ENCODE measurements at places on chromosomes 5 and 9. TPM values are rescaled to one million over a fixed set of nuclear protein-coding genes. Genes with fewer than 3 reads are reported as not detected.

The ARRDC3 gene
- 11.4 TPM for total RNA-seq

The RPP25L gene
- total RNA-seq = 7.6 TPM

- H3K4me3 ChIP-seq = no peak overlapping the region
- no peak overlapping the region for H3K27ac ChIP-seq
- no peak for DNase-seq
- H3K27me3 ChIP-seq = no peaks in the 10 kb centered on the region
- H3K4me1 ChIP-seq = no peaks in the 10 kb centered on the region
Measured at GRCh38 chr5:160979385-160979784, 127.4 kb upstream of the ATP10B start.

DNA sequence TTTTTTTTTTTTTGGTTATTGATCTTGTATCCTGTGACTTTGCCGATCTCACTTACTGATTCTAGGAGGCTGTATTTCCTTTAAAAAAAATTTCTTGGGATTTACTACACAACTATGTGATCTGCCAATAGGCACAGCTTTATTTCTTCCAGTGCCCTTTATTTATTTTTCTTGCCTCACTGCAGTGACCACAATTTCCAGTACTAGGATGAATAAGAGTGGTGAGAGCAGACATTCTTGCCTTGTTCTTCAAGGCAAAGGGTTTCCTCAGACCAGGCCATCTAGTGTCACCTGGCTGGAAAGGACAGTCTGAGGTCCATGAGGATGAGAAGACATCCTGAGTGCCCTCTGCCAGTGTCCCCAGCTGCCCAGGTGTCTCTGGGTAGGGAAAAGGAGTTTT, 265.4 kb downstream of the SPOCK1 start:
- no peaks in the 10 kb centered on the region for H3K36me3 ChIP-seq
- DNase-seq = no peak
- no peak overlapping the region for H3K4me3 ChIP-seq
- H3K4me1 ChIP-seq = no peaks in the 10 kb centered on the region

DNA sequence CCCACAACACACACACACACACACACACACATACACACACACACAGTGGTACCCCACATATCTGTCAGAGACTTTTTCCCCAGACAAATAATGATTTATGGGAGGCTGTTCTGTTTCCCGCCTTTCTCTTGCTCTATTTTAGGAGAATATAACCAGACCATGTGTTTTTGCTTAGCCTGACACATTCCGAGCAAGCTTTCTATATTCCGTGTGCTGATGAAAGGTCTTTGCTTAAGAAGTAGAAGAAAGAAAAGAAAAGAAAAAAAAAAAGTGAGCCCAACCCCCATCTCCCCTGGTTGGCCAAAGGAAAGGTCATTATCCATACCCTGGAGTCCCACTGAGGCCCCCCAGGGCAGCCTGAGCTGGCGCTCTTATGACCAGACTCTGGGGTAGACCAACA, 338.6 kb downstream of the SLIT3 start:
- H3K4me3 ChIP-seq = no peak overlapping the region
- H3K4me1 ChIP-seq = no peaks in the 10 kb centered on the region
- no peak for DNase-seq
- no peaks in the 10 kb centered on the region for H3K36me3 ChIP-seq

DNA sequence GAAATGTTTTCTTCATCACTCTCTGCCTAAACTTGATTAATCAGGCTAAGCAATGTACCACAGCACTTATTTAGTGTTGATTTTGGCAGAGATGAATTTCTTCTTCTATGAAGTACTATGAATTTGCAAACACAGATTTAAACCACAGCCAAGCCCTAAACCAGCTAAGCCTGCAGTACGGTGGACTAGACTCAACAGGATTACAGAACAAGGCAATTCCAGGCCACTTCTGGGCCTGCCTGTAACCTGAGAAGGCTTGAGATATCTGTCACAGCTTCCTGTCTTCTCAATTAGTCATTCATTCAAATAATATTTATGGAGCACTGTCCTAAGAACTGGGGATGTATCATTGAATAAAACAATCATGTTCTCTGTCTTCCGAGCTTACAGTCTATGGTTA, 32.4 kb upstream of the CAST start:
- no peak overlapping the region for H3K27ac ChIP-seq
- DNase-seq = no peak
- no peaks in the 10 kb centered on the region for H3K4me1 ChIP-seq
- no peaks in the 10 kb centered on the region for H3K36me3 ChIP-seq

DNA sequence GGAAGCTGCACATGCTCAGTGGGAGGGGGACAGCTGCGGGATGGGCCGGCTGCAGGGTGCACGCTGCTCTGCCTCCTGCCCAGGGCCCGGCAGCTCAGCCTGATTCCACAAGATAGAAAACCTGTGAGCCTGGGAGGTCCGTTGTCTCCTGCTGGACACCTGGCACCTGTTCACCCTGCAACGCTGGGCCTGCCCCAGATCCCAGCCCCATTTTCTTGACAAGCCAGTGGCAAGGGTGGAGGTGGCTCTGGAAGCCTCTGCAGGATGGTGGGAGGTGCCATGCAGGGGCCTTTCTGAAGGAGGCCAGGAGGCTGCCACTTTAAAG, 68.1 kb upstream of the RNF130 start:
- no peak overlapping the region for H3K27ac ChIP-seq
- no peaks in the 10 kb centered on the region for H3K36me3 ChIP-seq
- peaks cover 4% of the 10 kb centered on the region for H3K27me3 ChIP-seq
- H3K4me1 ChIP-seq = no peaks in the 10 kb centered on the region
- peak; percentile 43 for DNase-seq
- no peak overlapping the region for H3K4me3 ChIP-seq

DNA sequence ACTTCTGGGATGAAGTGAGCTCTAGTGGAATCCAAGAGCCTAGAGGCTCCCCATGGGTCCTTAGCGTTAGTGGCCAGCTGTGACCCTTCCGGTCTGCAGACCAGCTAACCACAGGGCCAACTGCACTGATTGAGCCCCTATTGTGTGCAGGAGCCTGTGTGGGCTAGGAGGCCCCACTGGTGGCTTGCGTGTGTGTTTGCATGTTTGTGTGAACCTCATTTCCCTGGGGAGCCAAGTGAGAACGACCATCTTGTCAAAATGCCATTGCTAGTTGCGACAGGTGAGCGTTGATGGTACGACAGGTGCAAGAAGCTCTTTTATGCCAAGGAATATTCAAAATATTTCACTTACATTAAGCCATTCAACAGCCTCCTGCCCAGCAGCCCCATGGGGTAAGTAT, 44.1 kb upstream of the ANKRD33B start:
- no peak overlapping the region for H3K4me3 ChIP-seq
- no peaks in the 10 kb centered on the region for H3K4me1 ChIP-seq
- no peak overlapping the region for H3K27ac ChIP-seq
- no peaks in the 10 kb centered on the region for H3K36me3 ChIP-seq
- no peaks in the 10 kb centered on the region for H3K27me3 ChIP-seq
- DNase-seq = no peak

DNA sequence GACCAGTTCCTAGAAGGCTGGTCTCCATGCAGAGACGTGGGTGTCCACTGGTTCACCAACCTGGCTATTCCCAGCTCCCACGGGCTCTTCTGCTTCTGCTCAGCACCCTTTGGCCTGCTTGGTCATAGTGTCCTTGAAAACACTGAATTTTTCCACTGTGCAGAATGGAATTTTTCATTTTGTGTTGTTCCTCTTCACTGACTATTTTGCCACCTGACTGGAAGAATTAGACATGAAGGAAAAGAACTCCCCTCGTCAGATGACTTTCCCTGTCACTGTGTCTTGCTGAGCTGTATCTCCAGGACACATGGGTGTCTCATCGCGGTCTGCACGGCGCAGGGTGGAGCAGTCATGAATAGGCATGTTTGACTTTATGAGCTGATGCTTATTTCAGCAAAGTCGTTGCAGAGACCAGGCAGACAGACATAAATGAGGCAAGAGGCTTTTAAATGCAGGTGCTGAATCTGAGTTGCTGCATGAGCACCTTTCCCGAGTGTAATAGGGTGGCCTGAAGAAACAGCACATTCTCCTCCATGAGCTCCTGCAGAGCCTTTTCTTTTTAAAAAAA, 50.2 kb upstream of the SEMA4D start:
- no peaks in the 10 kb centered on the region for H3K4me1 ChIP-seq
- no peak overlapping the region for H3K27ac ChIP-seq
- no peaks in the 10 kb centered on the region for H3K36me3 ChIP-seq
- no peaks in the 10 kb centered on the region for H3K27me3 ChIP-seq
- no peak overlapping the region for H3K4me3 ChIP-seq

GRCh38 chr5:132114150-132115121, 40.8 kb downstream of the CSF2 start:
- H3K36me3 ChIP-seq = no peaks in the 10 kb centered on the region
- no peak for DNase-seq
- H3K4me3 ChIP-seq = no peak overlapping the region

DNA sequence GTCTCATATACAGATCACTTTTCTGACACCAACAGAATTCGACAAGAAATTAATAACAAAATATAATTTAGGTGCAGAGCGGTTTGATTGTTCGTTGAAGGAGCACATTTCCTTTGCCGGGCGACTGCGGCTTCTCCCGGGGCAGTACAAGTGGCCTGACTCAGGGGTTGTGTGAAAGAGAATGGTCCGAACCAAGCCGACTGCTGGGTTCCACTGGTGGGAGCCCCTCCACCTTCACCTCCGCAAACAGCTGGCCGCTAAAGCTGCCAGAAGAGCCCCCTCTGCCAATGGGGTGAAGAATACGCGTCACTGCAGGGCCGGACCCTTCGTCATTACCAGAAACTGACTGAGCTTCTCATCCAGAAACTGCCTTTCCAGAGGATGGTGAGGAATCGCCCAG, 156.0 kb upstream of the IFNE start:
- H3K4me3 ChIP-seq = no peak overlapping the region
- H3K27ac ChIP-seq = no peak overlapping the region
- H3K36me3 ChIP-seq = no peaks in the 10 kb centered on the region
- H3K4me1 ChIP-seq = no peaks in the 10 kb centered on the region
- H3K27me3 ChIP-seq = no peaks in the 10 kb centered on the region

GRCh38 chr5:113237893-113238292, 196.9 kb downstream of the TSSK1B start:
- no peak overlapping the region for H3K27ac ChIP-seq
- H3K36me3 ChIP-seq = no peaks in the 10 kb centered on the region
- no peaks in the 10 kb centered on the region for H3K27me3 ChIP-seq
- H3K4me3 ChIP-seq = no peak overlapping the region
